ENCODE measurements at places on chromosomes 4 and X.

GRCh38 chrX:12309040-12309743, 170.9 kb downstream of the FRMPD4 start:
- DNase-seq = no peak

DNA sequence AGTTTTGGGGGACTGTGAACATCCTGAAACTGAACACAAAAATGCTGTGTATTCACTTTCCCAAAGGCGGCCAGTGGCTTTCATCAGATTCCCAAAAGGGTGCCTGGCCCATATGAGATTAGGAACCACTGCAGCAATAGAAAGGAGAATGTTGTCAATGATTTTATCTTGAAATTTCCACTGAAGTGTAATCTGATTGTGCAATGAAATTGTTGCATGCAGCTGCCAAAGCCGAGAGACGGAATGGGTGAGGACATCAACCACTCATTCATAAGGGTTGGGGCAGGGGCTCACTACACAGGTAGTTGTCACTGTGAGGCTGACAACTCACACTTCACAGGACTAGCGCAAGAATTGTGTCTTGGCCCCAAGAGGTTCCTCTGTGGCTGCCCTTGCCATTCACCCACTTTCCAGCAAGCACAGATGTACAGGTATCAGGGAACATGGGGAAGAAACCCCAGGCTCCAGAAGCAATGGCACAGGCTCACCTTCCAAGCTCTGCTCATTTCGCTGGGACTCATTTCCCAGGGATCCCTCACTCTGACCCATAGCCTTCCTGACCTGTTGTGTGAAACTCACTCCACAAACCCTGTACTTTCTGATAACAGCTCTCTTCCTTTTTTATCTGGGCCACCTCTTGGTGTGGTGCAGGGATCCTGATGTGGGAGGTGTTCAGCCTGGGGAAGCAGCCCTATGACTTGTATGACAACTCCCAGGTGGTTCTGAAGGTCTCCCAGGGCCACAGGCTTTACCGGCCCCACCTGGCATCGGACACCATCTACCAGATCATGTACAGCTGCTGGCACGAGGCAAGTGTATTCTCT, 48.8 kb downstream of the BMX start:
- no peak for DNase-seq

DNA sequence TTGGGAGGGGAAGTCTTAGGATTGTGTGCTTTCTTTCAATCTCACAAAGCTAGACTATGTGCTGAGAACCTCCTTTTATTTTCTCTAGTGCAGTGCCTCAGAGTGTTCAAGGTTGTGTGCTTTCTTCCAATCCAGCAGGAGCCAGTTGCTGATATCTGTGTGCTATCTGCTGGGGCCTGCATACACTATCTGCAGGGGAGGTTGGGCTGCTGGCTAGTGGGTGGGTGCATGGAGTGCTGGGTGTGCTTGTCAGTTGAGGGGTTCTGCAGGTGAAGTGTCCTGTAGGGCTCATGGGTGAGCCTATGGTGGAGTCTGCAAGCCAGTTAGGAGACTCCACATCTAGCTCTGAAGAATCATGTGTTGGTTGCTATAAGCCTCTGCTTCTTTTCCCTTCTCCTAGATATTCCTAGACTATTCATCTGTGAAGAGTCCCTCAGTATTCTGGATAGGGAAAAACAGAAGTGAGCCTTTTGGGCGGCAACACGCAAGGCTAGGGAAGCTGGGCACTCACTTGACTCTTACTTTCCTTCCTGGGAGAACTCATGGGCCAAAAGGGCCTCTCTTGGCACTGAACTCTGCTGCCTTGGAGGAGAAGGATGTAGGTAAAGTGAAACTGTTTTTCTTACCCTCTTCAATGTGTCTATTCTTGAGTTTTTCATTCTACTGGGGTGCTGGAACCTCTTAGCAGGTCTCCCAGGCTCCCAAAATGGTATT, 8.0 kb upstream of the CISD2 start:
- DNase-seq = no peak

DNA sequence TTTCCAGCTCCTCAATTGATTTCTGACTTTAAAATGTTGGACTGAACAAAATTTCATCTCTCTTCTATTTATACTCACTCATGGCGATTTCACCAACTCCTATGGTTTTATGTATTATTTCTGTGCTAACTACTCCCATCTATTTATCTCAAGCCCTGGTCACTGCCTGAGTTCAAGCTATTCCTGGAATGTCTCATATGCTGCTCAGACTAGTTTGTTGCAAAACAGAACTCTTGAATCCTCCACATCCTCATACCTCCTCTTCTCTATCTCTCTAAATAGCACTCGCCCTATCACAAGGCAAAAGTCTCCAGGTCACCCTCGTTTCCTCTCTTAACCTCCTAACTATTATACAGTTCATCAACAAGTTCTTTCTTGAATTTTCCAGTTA, 19.0 kb upstream of the DDX60 start:
- DNase-seq = no peak

- no peak for DNase-seq
These were observed 1425.8 kb downstream of the PCDH7 start for GRCh38 chr4:32145987-32146386.

DNA sequence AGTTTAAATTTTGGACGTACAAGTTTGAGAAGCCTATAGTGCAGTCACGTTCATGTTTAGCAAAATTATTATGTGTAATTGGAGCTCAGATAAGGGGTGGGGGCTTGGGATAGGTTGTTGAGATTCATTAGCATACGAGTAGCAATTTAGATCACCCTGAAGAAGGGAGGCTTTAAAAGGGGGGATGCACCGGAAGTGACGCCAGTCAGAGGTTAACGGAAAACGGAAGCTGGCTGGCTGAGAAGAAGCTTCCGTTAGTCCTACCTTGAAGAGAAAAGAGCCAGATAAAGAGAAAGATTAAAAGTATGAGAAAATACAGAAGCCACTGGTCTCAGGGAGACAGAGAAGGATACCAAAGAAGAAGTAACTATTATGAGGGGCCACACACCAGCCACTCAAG, 1.1 kb upstream of the NXT2 start:
- DNase-seq = no peak

DNA sequence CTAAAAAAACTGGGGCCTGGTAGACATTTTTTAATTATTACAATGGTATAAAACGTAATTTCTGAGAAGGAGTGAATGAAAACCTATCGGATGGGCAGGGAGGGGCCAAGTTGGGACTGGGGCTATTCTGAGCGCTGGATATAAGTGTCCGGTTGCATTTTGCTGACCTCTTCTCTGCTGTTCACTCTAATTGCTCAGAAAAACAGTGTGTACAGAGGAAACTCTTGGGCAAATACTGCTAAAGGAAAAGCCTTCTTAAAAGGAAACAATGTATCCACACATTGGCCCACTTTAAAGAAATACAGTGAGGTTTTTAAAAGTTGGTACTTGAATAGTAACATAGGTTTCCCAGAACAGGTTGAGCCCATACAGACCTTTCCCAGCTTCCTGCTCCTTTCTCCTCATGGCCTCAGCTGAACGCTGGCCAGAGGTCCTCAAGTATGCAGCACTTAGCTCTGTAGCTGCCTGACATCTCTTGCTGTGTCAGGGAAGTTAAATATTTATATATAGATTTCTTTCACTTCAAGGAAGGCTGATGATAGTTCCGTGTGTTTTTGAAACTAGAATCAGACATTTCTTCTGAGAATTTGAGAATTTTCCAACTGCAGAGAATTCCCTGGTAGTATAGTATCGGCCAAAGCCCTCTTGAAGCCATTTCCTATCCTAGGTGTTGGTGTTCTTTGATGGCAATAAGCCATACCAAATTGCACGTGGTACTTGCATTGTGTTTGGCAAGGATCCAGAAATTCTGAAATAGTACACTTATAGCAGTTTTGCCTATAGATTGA, 97.1 kb upstream of the SLC4A4 start:
- DNase-seq = no peak

GRCh38 chrX:131792356-131792749, 230.7 kb upstream of the STK26 start:
- peak; percentile 97 for DNase-seq

DNA sequence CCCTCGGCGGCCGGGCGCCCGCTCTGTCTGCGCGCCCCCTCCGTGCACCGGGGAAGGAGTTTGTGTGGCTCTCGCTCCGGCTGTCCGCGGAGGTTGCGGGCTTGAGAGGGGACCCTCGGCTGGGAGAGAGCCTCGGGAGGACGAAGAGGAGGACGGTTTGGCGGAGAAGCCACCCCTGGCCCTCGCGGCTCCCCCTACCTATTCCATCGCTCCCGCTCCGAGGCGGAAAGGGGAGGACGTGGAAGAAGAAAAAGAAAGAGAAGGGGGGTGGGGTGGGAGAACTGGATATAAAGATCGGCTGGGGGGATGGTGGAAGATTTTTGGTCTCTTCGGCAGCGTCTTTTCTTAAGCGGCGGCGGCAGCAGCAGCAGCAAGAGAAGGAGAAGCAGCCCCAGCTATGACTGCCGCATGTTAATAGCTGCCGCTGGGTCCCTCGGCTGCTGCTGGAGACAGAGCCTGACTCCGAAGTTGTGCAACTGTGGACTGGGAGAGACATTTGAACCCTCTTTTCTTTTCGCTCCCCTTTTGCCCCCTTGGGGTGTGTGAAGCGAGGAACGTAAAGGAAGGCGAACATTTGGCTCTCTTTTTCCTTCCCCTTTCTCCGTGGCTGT, 895 bp downstream of the ADGRL3 start:
- DNase-seq = peak; percentile 69

DNA sequence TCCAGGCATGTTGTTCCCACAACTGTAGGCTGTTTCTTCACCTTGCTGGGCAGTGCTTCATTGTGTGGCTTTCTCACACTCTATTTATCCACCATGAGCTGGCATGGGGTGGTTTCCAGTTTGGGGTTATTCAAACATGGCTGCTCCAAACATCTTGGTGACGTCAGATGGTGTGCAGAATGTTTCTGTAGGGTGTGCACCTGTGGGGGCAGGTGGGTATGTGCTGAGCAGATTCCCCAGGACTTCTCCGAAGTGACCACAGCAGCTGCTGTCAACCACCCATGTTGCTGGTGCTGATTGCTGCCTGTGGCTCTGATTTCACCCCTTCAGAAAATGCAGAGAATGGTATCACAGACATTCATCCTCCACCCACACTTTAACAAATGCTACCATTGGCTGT, 5.0 kb upstream of the PSAPL1 start:
- no peak for DNase-seq

DNA sequence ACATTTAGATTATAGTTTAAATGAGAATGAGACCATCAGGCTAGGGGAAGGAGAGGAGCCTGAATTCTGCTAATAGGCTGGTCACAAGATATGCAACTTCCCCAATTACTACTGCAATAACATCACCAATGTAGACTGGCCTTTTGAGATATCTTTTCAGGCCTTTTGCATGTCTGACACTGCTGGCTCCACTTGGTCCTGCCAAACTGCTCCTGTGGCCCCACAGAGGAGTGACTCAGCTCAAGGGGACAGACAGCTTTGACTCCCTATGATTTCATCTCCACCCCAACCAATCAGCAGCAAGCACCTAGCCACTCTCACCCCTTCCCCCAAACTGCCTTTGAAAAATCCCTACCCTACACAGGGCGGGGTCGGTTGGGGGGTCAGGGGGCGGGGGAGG, 22.8 kb downstream of the GPRIN3 start:
- DNase-seq = peak; percentile 82

- no peak for DNase-seq
These were observed 59.2 kb upstream of the RPS6KA3 start for GRCh38 chrX:20325786-20326388.

DNA sequence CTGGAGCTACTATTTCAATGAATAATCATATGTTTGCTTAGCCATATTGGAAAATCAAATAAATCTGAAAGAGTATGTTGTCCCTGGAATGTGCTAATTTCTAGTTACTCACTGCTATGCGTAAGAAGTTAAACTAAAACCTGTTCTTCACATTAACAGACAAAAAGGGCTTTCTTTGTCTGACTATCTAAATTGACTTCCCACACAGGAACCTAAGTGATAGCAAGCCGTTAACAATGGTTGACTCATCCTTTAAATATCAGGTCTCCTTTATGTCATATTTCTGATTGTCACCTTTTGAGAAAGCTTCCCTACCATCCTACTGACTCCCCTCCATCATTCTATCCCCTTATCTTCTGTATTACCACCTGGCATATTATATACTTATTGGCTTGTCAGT, 81.4 kb downstream of the AMELX start:
- DNase-seq = no peak

DNA sequence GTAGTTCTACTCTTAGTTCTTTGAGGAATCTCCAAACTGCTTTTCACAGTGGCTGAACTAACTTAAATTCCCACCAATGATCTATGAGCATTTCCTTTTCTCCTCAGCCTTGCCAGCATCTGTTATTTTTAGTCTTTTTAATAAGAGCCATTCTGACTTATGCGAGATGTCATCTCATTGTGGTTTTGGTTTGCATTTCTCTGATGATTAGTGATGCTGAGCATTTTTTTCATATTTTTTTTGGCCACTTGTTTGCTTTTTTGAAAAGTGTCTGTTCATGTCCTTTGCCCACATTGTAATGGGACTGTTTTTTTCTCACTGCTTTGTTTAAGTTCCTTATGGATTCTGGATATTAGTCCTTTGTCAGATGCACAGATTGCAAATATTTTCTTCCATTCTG, 21.5 kb upstream of the PHKA1 start:
- no peak for DNase-seq

- no peak for DNase-seq
These were observed 94.5 kb upstream of the EOLA2 start for GRCh38 chrX:150032742-150033141.
